ENCODE measurements at places on chromosomes 7 and 10. TPM values are rescaled to one million over a fixed set of nuclear protein-coding genes. Genes with fewer than 3 reads are reported as not detected.

The TWIST1 gene
- 17.5 TPM for polyA plus RNA-seq

GRCh38 chr10:73932620-73933112 is 21.7 kb downstream of the PLAU start:
- no peak for DNase-seq

DNA sequence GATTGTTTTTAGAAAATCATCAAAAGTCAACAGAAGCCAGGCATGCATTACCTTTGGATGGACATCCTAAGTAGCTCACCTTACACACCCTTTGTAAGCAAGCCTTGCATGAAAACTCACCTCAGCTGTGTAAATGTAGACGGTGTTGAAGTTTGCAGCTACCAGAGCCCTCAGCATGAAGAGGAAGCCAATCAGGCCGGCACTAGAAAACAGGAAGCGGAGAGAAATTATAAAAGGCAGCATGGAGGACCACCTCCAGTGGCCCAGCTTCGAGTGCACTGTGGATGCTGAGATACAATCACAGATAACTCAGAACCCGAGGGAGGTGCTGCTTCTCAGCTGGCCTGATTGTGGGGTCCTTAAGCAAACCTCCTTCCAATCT is 75.3 kb downstream of the SVOPL start:
- DNase-seq: no peak

- peak; percentile 88 for DNase-seq
Observed at GRCh38 chr7:25098096-25099046, 26.7 kb downstream of the CYCS start.

DNA sequence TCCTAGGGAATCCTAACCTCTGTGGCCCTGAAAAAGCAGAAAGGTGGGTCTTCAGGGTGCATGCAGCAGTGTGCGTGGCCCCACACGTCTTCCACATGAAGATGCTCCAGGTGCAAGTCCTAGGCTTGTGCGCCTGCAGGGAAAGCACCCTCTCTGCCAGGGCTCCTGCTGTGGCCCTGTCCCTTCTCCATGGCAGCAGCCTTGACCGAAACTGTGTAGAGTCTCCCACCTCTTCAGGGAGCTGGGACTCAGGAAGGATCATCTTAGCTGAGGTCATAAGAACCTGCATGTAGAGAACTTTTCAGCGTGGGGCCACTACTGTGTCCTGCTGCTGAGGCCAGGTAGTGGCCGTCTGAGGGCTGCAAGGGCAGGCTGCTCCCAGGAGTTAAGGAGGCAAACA is 6.3 kb upstream of the CSGALNACT2 start:
- DNase-seq: no peak

GRCh38 chr10:24249829-24250415 is 41.0 kb downstream of the KIAA1217 start:
- DNase-seq: no peak

DNA sequence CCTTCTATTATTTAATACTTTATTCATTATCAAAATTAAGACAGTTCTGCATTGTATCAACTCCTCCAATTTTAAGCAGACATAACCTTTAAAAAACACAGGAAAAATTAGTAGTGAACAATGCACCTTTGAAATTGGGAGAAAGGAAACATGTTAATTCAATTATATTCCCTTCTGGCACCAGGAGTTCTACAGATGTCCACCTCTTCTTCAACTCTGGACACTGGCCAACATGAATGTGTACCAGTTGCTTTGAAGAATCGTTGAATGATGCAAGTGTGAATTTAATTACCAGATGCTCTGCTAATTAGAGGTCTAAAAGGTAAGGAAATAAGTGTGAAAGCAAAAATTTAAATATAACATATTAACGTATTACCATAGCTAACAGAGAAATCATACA is 206.7 kb upstream of the IGFBP3 start:
- DNase-seq: no peak

GRCh38 chr10:130935897-130936550 is 375.5 kb downstream of the TCERG1L start:
- no peak for DNase-seq

The EN2 gene
- polyA plus RNA-seq: not detected

The COPS6 gene
- polyA plus RNA-seq: 214 TPM

- DNase-seq: no peak
Observed at GRCh38 chr10:30977385-30977784, 54.3 kb downstream of the ZNF438 start.

The ANKRD61 gene
- 0.24 TPM for polyA plus RNA-seq

DNA sequence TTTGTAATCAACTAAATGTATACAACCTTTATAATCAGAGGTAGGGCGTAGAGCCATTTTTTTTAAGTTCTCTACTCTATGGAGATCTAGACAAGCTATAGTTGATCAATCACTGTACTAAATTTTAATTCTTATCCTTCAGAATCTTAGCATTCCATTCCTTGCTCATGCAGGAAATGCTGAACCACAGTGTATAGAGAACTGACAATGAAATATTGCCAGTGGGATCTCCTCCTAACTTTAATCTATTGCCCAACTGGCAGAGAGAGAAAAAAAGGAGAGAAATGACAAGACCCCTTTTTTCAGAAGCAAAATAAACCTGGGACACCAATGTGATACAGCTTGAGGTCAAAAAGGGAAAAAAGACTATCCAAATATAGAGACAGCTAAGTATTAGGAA is 26.4 kb upstream of the PPP3CB start:
- peak; percentile 32 for DNase-seq

DNA sequence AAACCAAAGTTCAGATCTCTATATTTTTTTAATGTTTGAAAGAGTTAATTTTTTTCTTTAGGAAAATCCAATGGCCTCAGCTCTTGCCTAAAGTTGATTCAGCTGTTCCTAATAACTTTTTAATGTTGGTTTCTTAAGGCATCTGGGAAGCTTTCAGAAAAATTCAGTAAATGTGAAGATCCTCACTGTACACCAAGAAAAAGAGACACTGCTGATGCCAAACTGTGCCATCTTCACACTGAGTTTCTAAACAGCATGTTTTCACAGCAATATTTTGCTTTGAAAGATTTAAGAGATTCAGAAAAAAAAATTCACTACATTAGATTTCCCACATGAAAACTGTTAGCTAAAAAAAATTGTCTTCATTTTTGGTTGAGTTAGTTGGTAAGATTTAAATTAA is 249.4 kb downstream of the NEBL start:
- DNase-seq: no peak

The SUGCT gene
- 7.1 TPM for polyA plus RNA-seq

DNA sequence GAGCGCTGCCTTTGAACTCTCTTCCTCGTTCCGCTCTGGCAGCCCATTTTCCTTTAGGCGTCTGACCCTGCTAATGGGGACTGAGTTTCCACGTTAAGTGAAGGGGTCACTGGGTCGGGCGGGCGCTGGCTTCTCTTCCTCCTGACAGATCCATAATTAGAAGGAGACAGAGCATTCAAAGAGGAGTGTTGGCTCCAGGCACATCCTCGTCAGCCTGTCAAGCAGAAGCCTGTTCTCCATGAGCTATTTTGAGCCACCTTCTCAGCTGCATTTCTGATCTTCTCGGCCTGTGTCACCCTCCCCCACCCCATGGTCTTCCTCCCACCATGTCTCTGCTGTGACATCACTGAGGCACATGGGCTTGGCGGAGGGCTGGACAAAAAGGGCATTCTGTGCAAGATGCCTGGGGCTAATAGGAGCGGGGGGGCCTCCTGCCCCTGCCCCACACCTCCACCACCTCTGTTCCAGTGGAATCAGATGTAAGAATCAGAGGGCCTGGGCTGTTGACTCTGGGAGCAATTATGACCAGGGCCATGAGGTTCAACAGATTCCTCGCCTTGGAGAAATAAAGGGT is 248.1 kb downstream of the PLXNA4 start:
- no peak for DNase-seq

Measured in GM23248 (cell line).